Endodermal cell (in vitro differentiated cells): ENCODE measurements at places on chromosomes 6 and 20. TPM values are rescaled to one million over a fixed set of nuclear protein-coding genes. Genes with fewer than 3 reads are reported as not detected.
A peak's percentile ranks its signal among the peaks of the same experiment; 100 is the strongest.

Gene CGAS
- 2.8 and 3.8 TPM in 2 replicates for total RNA-seq

Gene SAMD10
- total RNA-seq, result 3.2 to 7.2 TPM (median 5.6 TPM) in 3 replicates

DNA sequence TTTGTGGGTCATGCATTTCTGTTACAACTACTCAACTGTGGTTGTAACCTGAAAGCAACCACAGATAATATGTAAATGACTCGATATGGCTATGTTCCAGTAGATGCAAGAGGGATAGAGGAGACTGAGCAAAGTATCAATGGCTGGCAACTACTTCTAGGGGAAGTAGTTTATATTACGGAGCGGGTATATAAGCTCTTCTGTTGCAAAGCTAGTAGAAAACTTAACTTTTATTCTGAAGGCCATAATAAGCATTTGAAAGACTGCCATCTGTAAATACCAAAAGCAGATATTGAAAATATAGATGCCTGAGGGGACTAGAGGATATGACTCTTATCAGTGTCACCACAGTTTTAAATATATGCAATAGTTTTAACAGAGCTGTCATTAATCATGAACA, 655.3 kb downstream of the PHF3 start:
- no peaks in the 10 kb centered on the region for H3K4me1 ChIP-seq
- no peak overlapping the region for H3K4me3 ChIP-seq
- no peaks in the 10 kb centered on the region for H3K27me3 ChIP-seq
- no peaks in the 10 kb centered on the region for H3K36me3 ChIP-seq
- no peak overlapping the region for H3K27ac ChIP-seq

DNA sequence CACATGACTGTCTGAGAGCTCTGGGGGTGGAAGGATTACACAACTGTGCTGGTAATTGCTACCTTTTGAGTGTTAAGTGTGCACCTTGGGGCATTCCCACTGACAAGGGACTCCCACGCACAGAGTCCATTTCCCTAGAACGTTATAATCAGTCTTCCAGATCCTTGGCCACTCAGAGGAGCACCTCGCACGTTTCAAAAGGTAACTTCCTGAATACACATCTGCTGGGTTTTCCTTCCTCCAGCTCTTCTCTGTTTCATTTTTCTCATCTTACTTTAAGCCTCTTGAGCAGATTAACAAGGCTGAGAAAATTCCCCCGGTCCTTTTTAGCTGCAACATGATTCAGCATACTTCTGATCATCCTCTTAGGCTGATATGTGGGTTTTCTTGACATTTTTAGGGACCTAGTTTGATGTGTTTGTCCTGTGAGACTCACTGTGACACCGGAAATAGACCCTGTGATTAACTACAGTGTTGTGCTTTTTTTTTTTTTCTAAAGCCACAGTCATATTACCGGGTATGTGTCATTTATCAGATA, 98.4 kb upstream of the DUSP22 start:
- no peak overlapping the region for H3K4me3 ChIP-seq
- H3K36me3 ChIP-seq, result no peaks in the 10 kb centered on the region

GRCh38 chr6:26336355-26337198, 28.4 kb upstream of the BTN3A2 start:
- H3K4me1 ChIP-seq, result peaks cover 3% of the 10 kb centered on the region
- H3K36me3 ChIP-seq, result no peaks in the 10 kb centered on the region
- peak; percentile 57 for DNase-seq
- H3K27ac ChIP-seq, result no peak overlapping the region

Gene RAET1L
- total RNA-seq, result not detected in 3 replicates

- no peaks in the 10 kb centered on the region for H3K4me1 ChIP-seq
- H3K27me3 ChIP-seq, result no peaks in the 10 kb centered on the region
- no peak for DNase-seq
- no peak overlapping the region for H3K27ac ChIP-seq
- H3K4me3 ChIP-seq, result no peak overlapping the region
Measured at GRCh38 chr6:138640028-138640427, 133.5 kb upstream of the CCDC28A start.

DNA sequence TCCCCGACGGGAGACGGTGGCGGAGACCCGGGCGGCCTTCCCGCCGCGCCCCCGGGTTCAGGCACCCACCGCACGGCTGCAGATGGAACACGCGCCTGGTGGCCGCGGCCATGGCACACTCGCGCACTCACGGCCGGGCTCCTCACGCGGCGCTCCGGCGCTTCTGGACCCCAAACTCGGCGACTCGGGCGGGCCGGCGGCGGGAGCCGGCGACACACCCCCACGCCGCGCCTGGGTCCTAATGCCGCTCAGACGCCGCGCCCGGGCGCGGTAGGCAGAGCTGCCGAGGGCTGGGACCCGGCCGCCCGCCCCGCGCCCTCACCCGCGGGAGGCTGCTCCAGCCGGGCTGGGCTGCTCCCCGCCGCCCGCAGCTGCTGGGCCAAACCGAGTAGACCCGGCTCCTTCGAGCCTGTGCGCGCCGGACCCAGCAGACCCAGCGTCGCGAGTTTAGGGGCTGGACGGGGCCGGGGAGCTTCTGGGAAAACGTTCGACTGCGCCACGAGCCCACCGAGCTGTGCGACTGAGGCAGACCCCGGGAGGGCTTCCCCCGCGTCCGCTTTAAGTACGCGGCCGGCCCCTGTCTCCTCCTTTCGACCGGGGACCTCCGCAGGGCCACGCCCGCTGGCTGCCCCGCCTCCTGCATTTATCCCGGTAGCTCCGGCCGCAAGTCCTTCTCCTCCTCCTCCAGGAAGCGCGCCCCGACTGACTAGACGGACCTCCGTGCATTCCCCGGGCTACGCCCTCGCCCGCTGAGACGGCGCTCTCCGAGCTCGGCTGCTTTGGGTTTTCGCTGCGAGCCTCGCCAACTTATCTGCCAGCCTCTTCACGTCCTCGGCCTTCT, at the start of gene SLC4A11:
TSS of gene SLC4A11 (minus strand) at position 165 of the 841 bp plus-strand sequence. CDS start at position 112, 53 bp downstream.
- DNase-seq, result peak; percentile 90
- H3K27ac ChIP-seq, result no peak within 1 kb of the TSS
- H3K4me3 ChIP-seq, result peak within 1 kb of the TSS; percentile 68
- H3K36me3 ChIP-seq, result no peaks in the 10 kb centered on the region
- peaks cover 63% of the 10 kb centered on the region for H3K27me3 ChIP-seq
- no peaks in the 10 kb centered on the region for H3K4me1 ChIP-seq

DNA sequence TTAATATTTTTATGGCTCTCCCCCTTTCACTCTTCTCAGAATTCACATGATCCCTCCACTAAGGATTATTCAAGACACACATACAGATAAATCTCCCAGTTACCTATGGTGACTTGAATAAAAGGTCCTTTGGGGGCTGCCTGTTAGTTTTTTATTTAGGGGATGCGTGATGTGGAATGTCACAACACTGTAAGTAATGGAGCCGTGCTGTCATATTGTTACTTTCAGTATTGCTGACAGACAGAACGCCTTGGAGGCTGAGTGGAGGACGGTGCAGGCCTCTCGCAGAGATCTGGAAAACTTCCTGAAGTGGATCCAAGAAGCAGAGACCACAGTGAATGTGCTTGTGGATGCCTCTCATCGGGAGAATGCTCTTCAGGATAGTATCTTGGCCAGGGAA, 291.7 kb downstream of the UTRN start:
- no peak for DNase-seq
- H3K4me3 ChIP-seq, result no peak overlapping the region
- H3K36me3 ChIP-seq, result peaks cover 18% of the 10 kb centered on the region
- H3K27me3 ChIP-seq, result no peaks in the 10 kb centered on the region

- H3K36me3 ChIP-seq, result no peaks in the 10 kb centered on the region
- no peaks in the 10 kb centered on the region for H3K4me1 ChIP-seq
- no peak overlapping the region for H3K4me3 ChIP-seq
- no peak overlapping the region for H3K27ac ChIP-seq
Measured at GRCh38 chr6:137731960-137732616, 135.0 kb upstream of the TNFAIP3 start.

DNA sequence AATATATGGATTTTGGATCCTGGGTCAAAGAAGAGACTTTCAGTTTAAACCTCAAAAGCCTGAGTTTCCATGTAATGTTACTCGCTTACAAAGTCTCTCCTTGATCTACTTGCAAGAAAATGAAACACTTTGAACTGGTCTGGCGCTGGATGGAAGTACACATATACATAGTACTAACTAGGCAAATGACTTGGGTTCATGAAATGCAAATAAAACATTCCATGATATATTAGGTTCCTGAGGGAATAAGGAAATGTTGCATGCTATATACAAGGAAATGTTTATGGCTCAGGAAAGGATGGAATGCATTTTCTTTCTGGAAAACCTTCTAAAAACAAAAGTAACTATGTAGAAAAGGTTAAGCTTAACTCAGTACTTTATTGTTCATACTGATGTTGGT, 11.4 kb upstream of the TXLNB start:
- H3K27me3 ChIP-seq, result no peaks in the 10 kb centered on the region
- peaks cover 10% of the 10 kb centered on the region for H3K4me1 ChIP-seq
- no peak overlapping the region for H3K4me3 ChIP-seq
- DNase-seq, result no peak
- no peak overlapping the region for H3K27ac ChIP-seq

- H3K4me3 ChIP-seq, result no peak overlapping the region
- H3K27ac ChIP-seq, result no peak overlapping the region
- H3K36me3 ChIP-seq, result peaks cover 95% of the 10 kb centered on the region
- no peaks in the 10 kb centered on the region for H3K4me1 ChIP-seq
- no peak for DNase-seq
Measured at GRCh38 chr6:161091151-161091550, 99.6 kb downstream of the MAP3K4 start.

Gene GNAS-AS1
- 7.6 and 9.3 TPM in 2 replicates for total RNA-seq
